ENCODE measurements at places on chromosomes 2 and 18. TPM values are rescaled to one million over a fixed set of nuclear protein-coding genes. Genes with fewer than 3 reads are reported as not detected.
A peak's percentile ranks its signal among the peaks of the same experiment; 100 is the strongest.

DNA sequence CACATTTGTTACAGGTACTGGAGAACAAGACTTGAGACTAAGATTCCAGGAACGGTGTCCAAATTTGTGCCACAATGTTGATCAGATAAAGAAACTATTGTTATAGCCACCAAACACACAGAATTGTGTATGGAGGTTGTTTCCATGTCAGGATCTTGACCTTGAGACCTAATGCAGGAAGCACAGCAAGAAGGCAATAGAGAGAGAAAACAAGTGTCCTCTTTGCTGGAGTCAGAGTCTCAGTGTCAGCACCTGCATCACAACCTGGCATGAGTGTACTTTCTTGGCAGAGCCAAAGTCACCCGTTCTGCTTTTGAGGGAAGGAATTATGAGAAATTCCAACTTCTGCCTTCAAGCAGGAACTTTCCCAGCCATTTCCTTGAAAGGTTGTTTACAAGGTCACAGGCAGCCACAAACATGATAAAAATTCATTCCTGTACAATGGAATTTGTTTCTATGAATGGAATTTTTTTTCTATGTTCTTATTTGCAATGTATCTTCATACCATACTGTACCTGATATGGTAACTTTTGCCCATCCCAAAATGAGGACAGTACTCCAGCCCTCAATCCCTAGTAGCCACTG lies 118.4 kb downstream of the PKP4 start:
- no peak for DNase-seq

- no peak for DNase-seq
Observed at GRCh38 chr2:200396781-200397242, 90.3 kb downstream of the SPATS2L start.

DNA sequence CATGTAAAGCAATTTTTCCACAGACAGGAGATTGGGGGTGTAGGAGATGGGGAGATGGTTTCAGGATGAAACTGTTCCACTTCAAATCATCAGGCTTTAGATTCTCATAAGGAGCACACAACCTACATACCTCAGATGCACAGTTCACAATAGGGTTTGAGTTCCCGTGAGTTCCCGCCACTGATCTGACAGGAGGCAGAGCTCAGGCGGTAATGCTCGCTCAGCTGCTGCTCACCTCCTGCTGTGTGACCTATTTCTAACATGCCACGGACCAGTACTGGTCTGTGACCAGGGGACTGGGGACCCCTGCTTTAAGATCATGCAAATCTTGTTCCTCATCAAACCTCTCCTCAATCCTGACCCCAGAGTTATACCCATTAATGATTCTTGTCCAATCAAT lies 70.1 kb downstream of the RPE start:
- DNase-seq = no peak

- no peak for DNase-seq
Observed at GRCh38 chr18:2538236-2538635, 33.1 kb downstream of the METTL4 start.

GRCh38 chr2:102968375-102968774 lies 206.5 kb downstream of the TMEM182 start:
- DNase-seq = no peak

- DNase-seq = no peak
Observed at GRCh38 chr2:181471226-181471625, 14.0 kb downstream of the ITGA4 start.

DNA sequence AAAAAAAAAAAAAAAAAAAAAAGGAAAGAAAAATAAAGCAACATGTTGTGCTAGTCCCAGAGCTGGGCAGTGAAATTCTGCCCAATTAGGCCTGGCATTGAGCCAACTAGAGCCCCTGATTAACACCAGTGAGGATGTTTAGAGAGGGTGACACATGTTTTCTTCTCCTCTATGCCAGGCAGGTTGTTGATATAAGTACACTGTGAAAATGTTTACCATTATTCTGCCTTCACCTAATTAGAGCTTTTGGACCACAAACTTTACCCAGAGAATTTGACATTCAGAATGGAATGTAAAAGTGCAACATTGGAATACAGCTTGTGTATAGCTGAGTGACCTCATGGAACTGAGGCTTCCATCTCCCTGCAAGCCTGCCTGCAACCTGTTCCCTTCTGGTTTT lies 95.9 kb upstream of the MSH2 start:
- no peak for DNase-seq

GRCh38 chr2:196086517-196087368 lies 18.1 kb upstream of the DNAH7 start:
- DNase-seq = no peak

GRCh38 chr2:19769513-19769912 lies 132.3 kb downstream of the TTC32 start:
- DNase-seq = peak; percentile 3

MDH1B gene
- total RNA-seq = not detected

PKDCC gene
- not detected for total RNA-seq

ASPRV1 gene
- 1.7 TPM for total RNA-seq

ABCG5 gene
- total RNA-seq = not detected

PNKD gene
- 21.9 TPM for total RNA-seq
